Stimulated activated CD8-positive, alpha-beta memory T cell treated with anti-CD3 and anti-CD28 coated beads, Interleukin-2, amount 100 ng/mL, for 48 hours (primary cell): ENCODE measurements at places on chromosomes 1 and 21.

DNA sequence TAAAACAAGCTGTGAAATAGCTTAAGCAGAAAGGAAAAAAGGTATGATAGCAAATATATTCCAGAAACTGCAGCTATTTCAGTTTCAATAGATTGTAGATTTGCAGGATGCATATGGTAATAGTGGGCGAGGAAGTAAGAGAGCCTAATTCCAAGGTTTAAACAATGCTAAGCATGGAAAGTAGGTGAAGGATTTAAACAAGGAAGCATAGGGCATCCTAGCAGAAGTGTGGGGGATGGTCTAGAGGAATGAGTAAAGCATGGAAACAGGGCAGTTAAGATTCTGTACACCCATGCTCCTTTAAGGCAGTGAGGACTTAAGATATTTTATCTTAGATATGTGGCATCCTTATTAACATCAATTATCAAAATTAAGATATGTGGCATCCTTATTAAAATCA is 2.6 kb downstream of the IVNS1ABP start:
- no peak for DNase-seq

- no peak for DNase-seq
Observed at GRCh38 chr21:40638466-40639251, 208.3 kb downstream of the DSCAM start.

- DNase-seq: no peak
Observed at GRCh38 chr1:9413877-9414213, 121.2 kb downstream of the SPSB1 start.

- DNase-seq: no peak
Observed at GRCh38 chr1:116397728-116398127, 24.7 kb downstream of the ATP1A1 start.

DNA sequence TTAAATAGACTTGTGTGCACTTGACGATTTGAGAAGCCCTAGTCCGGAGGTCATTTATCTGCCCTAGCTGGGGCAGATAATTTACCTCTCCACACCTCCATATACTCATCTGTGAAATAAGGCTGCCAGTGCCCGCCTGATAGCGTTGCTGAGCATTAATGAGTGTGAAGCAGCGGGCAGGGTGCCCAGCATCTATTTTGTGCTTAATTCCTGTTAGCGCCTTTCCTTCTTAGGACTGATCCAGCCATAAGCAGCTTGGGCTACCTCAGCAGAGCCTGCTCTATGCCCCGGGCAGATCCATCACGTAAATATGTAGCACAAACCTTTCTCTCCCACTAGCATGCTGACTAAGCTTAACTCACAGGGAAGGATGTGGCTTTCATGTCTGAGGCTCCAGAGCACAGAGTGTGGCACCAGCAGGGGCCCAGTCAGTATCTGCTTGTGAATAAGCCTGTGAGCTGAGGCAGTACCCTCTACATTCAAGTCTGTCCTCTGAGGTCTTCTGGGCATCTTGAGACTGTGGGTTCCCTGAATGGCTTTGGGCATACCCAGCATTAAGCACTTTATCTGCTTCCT is 21.5 kb upstream of the RNF187 start:
- no peak for DNase-seq

- DNase-seq: no peak
Observed at GRCh38 chr21:39095681-39096080, 87.6 kb downstream of the PSMG1 start.

DNA sequence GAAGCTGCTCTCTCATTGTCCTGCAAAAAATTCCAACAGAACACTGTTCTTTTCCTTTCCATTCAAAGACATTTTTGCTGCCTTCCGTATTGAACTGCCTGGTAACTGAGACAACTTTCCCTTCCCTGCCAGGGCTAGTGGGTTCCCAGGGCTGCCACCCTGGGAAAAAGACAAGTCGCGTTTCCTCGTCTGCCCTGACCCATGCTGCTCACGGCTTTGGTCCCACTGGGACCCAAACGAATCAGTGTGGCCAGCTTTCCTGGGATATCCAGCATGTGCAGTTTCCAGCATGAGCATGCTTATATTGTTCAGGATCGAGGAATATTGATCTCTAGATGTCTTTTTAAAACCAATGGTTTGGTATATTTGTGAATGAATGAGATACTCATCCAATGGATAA is 18.2 kb downstream of the SOX13 start:
- no peak for DNase-seq

GRCh38 chr21:33942426-33942825 is 26.8 kb upstream of the ATP5PO start:
- DNase-seq: no peak

GRCh38 chr1:162285149-162285561 is 91.5 kb downstream of the SPATA46 start:
- no peak for DNase-seq
